ENCODE measurements at places on chromosomes 1 and 21.

DNA sequence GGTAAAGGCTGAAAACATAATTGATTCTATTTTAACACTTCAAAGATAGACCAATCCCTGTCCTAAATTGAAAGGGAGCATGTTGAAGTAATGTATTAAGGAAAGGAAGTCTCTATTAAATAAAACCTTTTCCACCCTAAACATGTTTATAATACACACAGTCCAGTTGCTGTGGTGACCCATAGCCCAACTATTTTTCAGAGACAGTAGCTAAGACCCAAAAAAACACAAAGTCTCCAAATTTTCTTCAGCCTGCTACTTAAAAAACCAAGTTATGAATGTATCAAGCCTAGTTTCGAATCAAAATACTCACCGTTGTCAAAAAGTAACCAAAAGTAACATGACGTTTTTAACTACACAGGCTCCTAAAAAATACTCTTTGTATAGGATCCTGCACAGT, 1.6 kb downstream of the ELK4 start:
- DNase-seq, result no peak

DNA sequence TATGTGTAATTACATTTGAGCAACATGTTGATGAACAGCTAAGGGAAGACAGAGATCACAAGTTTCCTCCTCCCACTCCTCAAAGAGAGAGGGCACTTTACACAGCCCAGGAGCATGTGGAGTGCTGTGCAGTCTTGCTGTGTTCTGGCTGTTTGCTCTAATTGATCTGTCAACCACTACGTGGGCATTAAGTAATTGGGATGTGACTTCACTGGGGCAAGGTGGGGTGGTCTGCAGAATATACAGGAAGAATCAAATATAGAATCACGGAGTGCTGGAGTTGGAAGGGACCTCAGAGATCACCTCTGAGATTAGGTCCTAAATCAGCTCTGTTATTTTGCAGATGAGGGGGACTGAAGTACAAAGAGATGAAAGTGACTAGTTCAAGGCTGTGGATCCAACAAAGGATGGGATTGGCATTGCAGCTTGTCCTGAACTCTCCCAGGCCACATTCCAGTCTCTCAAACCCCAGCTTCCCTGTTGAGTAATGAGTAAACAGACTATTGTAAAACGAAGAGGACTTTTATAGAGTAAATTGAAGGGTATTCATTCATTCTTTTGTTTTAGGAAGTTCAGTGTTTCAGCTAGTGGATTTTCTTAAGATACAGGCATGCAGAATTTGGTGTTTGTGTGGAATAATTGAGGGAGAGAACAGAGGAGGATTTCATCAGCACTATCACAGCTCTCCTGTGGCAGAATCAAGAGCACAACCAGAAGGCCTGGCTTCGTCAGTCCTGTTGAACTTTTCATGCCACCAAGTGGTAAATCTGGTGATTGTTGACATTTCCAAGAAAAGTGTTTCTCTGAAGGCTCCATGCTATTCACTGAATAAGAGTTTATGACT, 22.4 kb downstream of the NOS1AP start:
- DNase-seq, result no peak

- no peak for DNase-seq
Measured at GRCh38 chr1:31387612-31388011, 14.7 kb upstream of the FABP3 start.

- DNase-seq, result no peak
Measured at GRCh38 chr21:33642896-33643657, 776 bp downstream of the ITSN1 start.

DNA sequence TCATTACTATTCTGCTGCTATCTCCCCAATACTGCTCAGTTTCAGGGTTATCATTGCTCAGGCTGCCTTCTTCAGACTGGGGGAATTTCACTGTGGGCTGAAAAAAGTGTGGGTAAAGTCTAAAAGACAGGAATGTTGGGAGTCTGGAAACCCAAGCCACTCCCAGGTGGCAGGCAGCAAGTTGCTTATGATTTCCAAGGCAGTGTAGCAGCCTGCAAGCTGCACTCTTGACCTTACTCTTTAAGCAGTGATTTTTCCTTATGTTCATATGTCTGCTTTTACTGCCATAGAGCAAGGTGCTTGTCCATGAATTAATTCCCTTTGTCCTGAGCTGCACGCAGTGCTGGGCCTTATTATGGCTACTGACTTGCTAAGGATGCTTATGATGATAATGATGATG, 53.1 kb downstream of the PHC2 start:
- DNase-seq, result no peak

DNA sequence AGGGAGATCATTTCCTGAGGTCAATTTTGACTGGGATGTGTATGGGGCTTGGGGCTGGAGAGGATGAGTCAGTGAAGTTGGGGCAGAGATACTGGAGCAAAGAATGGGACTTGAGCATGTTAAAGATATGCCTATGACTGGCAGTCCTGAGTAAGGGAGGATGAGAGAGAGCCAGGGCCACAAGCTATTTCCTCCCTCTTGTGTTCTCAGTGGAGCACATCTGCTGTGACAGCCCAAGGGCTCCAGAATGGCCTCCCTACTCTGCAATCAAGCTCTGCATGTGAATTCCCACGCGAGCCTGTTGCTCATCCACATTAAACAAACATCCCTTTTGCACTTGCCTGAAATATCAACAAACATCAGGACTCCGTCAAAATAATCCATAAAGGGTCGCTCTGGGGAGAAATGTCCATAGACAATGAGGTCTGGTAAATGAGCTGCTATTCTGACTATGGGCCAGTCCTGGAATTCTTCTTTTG, 9.2 kb downstream of the ADCY10 start:
- no peak for DNase-seq

DNA sequence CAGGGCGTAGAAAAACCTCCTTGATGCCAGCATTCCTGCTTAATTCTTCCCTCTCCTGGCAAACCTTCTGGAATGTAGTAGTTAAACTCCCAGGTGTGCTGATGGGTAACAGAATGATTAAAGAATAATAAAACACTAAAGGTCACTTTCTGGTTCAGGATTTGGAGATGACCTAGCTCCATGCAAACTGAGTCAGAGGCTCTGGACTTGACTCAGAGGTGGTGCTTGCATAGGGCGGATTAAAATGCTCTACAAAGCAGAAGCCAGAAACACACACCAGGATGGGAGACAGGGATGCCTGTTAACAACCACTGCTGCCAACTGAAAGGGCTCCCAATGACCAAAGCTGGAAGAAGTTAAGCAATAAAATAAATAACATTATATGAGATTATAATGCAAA, 41.5 kb downstream of the KRTAP19-8 start:
- no peak for DNase-seq

- DNase-seq, result no peak
Measured at GRCh38 chr1:23050201-23050600, 30.9 kb downstream of the KDM1A start.

DNA sequence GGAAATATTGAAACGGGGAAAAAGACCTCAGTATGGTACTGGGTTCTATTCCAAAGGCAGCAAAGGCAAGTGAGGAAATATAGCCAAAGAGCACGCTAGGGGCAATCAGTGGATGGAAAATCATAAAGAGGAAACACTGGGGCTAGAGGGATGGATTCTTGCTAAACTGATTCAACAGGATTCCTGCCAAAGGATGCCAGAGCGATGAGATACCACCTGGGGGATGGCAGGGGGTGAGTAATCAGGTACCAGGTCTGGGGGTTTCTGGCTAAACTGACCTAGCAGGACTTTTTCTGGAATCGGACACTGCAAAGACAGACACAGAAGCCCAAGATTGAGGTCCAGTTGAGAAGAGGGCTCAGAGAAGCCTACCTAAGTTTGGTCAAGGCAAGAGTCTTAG, 6.7 kb downstream of the CHI3L2 start:
- DNase-seq, result no peak

- no peak for DNase-seq
Measured at GRCh38 chr1:60960891-60961461, 121.4 kb upstream of the NFIA start.

DNA sequence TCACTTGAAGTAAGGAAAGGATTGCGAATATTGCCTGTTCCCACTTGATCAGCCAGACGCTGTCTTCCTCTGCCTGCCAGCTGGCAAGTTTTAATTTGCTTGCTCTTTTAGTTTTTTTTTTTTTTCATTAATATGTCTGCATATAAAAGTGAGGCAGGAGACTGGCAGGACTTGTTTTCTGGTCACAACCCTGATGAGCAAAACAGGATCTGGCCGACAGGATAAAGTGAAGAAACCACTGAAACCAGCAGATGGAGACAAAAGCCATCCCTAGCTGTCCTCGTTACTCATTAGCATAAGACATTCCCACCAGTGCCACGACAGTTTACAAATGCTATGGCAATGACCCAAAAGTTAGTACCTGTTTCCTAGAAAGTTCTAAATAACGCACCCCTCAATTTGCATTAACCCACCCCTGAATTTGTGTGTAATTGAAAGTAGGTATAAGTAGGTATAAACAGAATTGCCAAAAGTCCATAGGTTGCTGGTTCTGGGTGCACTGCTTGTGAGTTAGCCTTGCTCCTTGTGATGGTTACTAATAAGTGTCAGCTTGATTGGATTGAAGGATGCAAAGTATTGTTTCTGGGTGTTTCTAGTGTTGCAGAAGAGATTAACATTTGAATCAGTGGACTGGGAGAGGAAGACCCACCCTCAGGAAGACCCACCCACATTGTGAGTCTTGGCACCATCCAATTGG, 60.8 kb downstream of the ZNF684 start:
- DNase-seq, result no peak
